ENCODE measurements at places on chromosomes 2 and 18.

- H3K4me1 ChIP-seq: no peaks in the 10 kb centered on the region
- no peaks in the 10 kb centered on the region for H3K36me3 ChIP-seq
- H3K4me3 ChIP-seq: no peak overlapping the region
- no peak overlapping the region for H3K27ac ChIP-seq
- no peak for DNase-seq
- H3K27me3 ChIP-seq: no peaks in the 10 kb centered on the region
Observed at GRCh38 chr2:54092940-54093339, 22.5 kb upstream of the ACYP2 start.

- H3K27ac ChIP-seq: no peak overlapping the region
- H3K27me3 ChIP-seq: no peaks in the 10 kb centered on the region
- no peak for DNase-seq
- no peaks in the 10 kb centered on the region for H3K36me3 ChIP-seq
Observed at GRCh38 chr18:13914756-13915155, 580 bp downstream of the MC2R start.

DNA sequence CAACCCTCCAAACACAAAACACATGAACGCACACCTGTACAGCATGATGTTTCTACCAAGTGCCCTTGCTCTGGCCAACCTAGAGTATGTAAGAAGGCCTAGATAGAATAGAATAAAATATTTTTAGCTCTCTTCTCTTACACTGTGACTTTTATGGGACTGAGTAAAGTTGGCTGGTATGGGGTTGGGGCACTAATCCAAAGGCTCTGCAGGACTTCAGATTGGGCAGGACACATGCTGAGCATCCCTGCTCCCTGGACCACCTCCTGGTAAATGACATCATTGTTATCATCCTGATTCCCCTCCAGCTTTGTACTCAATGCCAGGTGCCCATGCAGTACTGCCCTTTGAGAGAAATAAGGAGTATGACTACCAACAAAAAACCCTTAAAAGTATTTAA, 322.2 kb downstream of the SLC8A1 start:
- peaks cover 20% of the 10 kb centered on the region for H3K4me1 ChIP-seq
- no peaks in the 10 kb centered on the region for H3K27me3 ChIP-seq
- H3K4me3 ChIP-seq: no peak overlapping the region
- DNase-seq: no peak

DNA sequence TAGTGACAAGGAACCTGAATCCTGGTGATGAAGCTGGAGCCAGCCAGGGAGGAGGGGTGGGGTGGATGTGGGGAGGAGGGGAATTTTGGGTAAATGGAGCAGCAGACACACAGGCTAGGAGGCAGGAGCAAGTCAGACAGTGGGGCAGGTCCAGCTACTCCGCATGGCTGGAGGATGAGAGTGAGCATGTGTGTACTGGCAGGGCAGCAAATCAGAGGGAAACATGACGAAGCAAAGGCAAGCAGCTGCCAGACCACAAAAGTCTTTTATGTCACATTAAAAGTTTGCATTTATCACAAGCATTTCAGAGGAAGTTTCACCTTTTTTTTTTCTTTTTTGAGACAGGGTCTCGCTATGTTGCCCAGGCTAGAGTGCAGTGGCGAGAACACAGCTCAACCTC, 11.9 kb upstream of the KIDINS220 start:
- no peaks in the 10 kb centered on the region for H3K27me3 ChIP-seq
- H3K36me3 ChIP-seq: no peaks in the 10 kb centered on the region
- no peak overlapping the region for H3K27ac ChIP-seq
- no peak overlapping the region for H3K4me3 ChIP-seq
- peak; percentile 34 for DNase-seq

DNA sequence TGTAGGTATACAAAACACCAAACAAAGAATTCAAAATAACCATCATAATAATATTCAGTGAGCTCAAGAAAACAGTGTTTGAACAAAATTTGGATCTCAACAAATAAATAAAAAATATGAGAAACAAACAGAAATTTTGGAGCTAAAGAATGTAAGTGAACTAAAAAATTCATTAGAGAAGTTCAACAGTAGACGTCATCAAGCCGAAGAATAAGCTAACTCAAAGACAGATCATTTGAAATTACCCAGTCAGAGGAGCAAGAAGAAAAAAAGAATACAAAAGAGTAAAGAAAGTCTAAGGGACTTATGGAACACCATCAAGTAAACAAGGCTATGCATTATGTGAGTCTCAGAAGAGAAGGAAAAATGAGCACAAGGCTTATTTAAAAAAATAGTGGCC, 16.6 kb upstream of the SPP2 start:
- DNase-seq: no peak
- H3K36me3 ChIP-seq: no peaks in the 10 kb centered on the region
- no peaks in the 10 kb centered on the region for H3K4me1 ChIP-seq
- no peak overlapping the region for H3K27ac ChIP-seq

- peak overlapping the region; percentile 59 for H3K4me3 ChIP-seq
- DNase-seq: peak; percentile 97
- no peaks in the 10 kb centered on the region for H3K36me3 ChIP-seq
- peak overlapping the region; percentile 98 for H3K27ac ChIP-seq
Observed at GRCh38 chr2:95074663-95075439, 46.8 kb downstream of the MRPS5 start.

- no peak overlapping the region for H3K4me3 ChIP-seq
- peaks cover 45% of the 10 kb centered on the region for H3K4me1 ChIP-seq
- peaks cover 9% of the 10 kb centered on the region for H3K36me3 ChIP-seq
- H3K27me3 ChIP-seq: no peaks in the 10 kb centered on the region
- peak; percentile 31 for DNase-seq
Observed at GRCh38 chr2:197130318-197130717, 180.3 kb downstream of the ANKRD44 start.

- no peaks in the 10 kb centered on the region for H3K4me1 ChIP-seq
- no peak for DNase-seq
- no peaks in the 10 kb centered on the region for H3K36me3 ChIP-seq
Observed at GRCh38 chr2:226524381-226524843, 275.2 kb downstream of the IRS1 start.

- H3K27ac ChIP-seq: no peak overlapping the region
- H3K27me3 ChIP-seq: no peaks in the 10 kb centered on the region
- H3K4me3 ChIP-seq: no peak overlapping the region
- no peaks in the 10 kb centered on the region for H3K4me1 ChIP-seq
- DNase-seq: no peak
Observed at GRCh38 chr18:70415823-70416488, 127.1 kb downstream of the SOCS6 start.

GRCh38 chr18:79573921-79574491, 105.6 kb upstream of the CTDP1 start:
- no peak overlapping the region for H3K27ac ChIP-seq
- no peaks in the 10 kb centered on the region for H3K36me3 ChIP-seq
- H3K4me3 ChIP-seq: no peak overlapping the region
- H3K4me1 ChIP-seq: peaks cover 8% of the 10 kb centered on the region

- H3K27me3 ChIP-seq: no peaks in the 10 kb centered on the region
- peak; percentile 41 for DNase-seq
- peaks cover 22% of the 10 kb centered on the region for H3K4me1 ChIP-seq
- peak overlapping the region; percentile 84 for H3K27ac ChIP-seq
- H3K4me3 ChIP-seq: peak overlapping the region; percentile 43
Observed at GRCh38 chr18:58687871-58688308, 16.6 kb downstream of the MALT1 start.

DNA sequence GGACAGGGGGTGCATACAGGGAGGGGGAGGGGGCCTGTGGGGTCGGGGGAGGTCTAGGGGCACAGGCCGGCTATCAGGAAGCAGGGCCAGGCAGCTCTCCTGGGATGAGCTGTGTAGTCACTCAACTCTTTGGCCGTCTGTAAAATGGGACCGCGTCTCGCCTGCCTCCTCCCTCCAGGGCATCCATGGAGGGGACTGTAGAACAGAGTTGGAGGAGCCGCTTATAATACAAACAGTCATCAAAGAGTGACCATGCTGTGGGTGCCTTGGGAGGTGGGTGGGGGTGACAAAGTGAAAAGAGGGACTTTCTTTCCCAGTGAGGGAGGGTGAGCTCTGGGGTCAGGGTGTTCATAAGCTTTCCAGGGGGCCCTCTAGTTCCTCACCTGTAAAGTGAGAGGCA, 169.6 kb upstream of the HAAO start:
- H3K4me1 ChIP-seq: peaks cover 8% of the 10 kb centered on the region
- H3K36me3 ChIP-seq: no peaks in the 10 kb centered on the region
- no peak overlapping the region for H3K27ac ChIP-seq
- no peak for DNase-seq
- H3K4me3 ChIP-seq: no peak overlapping the region

GRCh38 chr2:6650311-6650710, 215.4 kb downstream of the CMPK2 start:
- H3K27me3 ChIP-seq: no peaks in the 10 kb centered on the region
- no peaks in the 10 kb centered on the region for H3K4me1 ChIP-seq
- no peak for DNase-seq

DNA sequence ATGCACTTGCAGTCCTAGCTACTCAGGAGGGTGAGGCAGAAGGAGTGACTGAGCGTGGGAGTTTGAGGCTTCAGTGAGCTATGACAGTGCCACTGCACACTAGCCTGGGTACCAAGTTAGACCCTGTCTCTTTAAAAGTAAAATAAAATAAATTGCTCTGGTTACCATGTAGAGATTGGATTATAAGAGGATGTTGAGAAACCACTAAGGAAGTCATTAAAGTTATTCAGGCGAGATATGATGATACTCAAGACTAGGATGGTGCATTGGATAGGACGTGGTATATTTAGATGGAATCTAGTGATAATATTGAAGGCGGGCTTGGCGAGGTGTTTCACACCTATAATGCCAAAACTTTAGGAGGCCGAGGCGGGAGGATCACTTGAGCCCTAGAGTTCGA, 50.6 kb downstream of the BMPR2 start:
- H3K4me1 ChIP-seq: no peaks in the 10 kb centered on the region
- no peaks in the 10 kb centered on the region for H3K36me3 ChIP-seq
- DNase-seq: no peak
- H3K27ac ChIP-seq: no peak overlapping the region
- no peaks in the 10 kb centered on the region for H3K27me3 ChIP-seq

- no peaks in the 10 kb centered on the region for H3K36me3 ChIP-seq
- no peak for DNase-seq
Observed at GRCh38 chr2:74756356-74756890, 77.5 kb upstream of the HK2 start.

DNA sequence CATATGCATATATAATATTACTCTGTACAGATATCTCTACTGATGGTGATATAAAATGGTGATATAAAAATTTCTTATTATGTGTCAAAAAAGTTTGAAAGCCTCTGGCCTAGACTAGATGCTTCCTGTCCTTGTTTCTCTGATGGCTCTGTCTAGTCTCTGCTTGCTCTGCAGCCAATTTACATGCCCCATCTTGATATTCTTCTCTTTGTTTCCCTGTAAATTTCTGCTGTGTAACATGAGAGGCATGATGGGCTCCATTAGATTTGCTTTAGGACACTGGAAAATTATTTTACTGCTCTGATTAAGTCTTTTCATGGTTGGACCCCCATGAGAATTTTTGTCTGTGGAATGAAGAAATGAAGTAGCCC, 24.3 kb downstream of the BABAM2 start:
- no peak for DNase-seq
- H3K36me3 ChIP-seq: no peaks in the 10 kb centered on the region
- H3K27ac ChIP-seq: no peak overlapping the region
- H3K4me3 ChIP-seq: no peak overlapping the region
- no peaks in the 10 kb centered on the region for H3K27me3 ChIP-seq

GRCh38 chr2:204012072-204012653, 75.6 kb downstream of the ICOS start:
- no peak overlapping the region for H3K4me3 ChIP-seq
- H3K4me1 ChIP-seq: no peaks in the 10 kb centered on the region
- H3K27me3 ChIP-seq: no peaks in the 10 kb centered on the region
- H3K36me3 ChIP-seq: no peaks in the 10 kb centered on the region
- H3K27ac ChIP-seq: no peak overlapping the region

DNA sequence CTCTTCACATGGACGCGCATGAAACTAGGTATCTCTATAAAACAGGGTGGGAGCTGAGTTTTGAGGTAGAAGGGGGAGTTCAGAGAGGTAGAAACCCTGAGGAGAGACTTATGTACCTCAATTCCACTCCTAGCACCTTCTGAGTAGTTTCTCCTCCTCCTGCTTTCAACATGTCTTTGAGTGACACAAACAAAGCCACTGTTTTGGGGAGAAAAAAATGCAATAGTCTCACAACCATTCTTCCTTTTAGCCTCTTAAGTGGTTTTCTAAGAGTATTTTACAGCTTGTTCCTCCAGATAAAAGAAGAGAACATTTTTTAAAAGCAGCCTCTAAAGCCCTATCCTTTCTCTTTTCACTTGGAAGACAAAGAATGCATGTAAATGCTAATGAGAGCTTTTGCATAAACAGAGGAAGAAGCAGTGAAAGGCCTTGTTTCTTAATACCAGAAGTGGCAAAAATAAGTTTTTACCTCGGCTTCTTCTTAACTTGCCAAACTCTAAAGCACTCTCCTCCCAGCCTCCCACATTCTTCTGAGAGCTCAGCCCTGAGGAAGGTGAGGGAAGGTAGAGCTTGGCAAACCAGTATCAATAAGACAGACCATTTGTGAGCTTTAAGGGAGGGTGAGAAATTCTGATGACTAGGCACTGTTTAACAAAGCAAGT, 1304.4 kb upstream of the ACVR2A start:
- H3K27ac ChIP-seq: no peak overlapping the region
- H3K4me3 ChIP-seq: no peak overlapping the region
- no peaks in the 10 kb centered on the region for H3K27me3 ChIP-seq
- no peaks in the 10 kb centered on the region for H3K4me1 ChIP-seq
- H3K36me3 ChIP-seq: no peaks in the 10 kb centered on the region

DNA sequence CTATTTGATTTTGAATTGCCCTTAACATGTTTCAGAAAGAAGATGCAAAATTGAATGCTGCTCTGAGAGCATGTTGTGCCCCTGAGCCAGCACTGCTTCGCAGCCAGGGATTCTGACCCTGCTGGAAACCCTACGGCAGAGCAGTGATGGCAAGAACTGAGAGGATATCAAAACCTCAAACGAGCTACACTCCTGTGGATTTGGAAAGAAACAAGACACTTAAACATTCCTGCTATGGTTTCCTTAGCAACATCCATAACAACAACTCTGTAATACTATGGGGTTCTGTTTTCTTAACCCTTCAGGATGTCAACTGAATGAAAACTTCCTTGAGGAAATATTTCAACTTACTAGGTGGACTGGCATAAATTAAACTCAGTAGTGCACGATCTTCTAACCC, 649.1 kb downstream of the NYAP2 start:
- H3K4me1 ChIP-seq: no peaks in the 10 kb centered on the region
- no peaks in the 10 kb centered on the region for H3K36me3 ChIP-seq
- H3K27me3 ChIP-seq: no peaks in the 10 kb centered on the region

- DNase-seq: peak; percentile 68
- peak overlapping the region; percentile 99 for H3K27ac ChIP-seq
- peaks cover 14% of the 10 kb centered on the region for H3K36me3 ChIP-seq
- peak overlapping the region; percentile 68 for H3K4me3 ChIP-seq
- H3K27me3 ChIP-seq: no peaks in the 10 kb centered on the region
- H3K4me1 ChIP-seq: peaks cover 38% of the 10 kb centered on the region
Observed at GRCh38 chr2:27890924-27891672, 569 bp downstream of the BABAM2 start.

- H3K36me3 ChIP-seq: no peaks in the 10 kb centered on the region
- no peak for DNase-seq
- H3K27ac ChIP-seq: no peak overlapping the region
- H3K4me3 ChIP-seq: no peak overlapping the region
- H3K27me3 ChIP-seq: peaks cover 16% of the 10 kb centered on the region
- H3K4me1 ChIP-seq: no peaks in the 10 kb centered on the region
Observed at GRCh38 chr2:72927619-72928550, 10.6 kb downstream of the EMX1 start.
